ENCODE measurements at places on chromosomes 5 and 9. TPM values are rescaled to one million over a fixed set of nuclear protein-coding genes. Genes with fewer than 3 reads are reported as not detected.

Gene TOR1A
- 72.0 TPM for polyA plus RNA-seq

Gene NUDT12
- polyA plus RNA-seq, result 8.1 TPM

Gene MAMDC2
- polyA plus RNA-seq, result 10.4 TPM

GRCh38 chr9:136238342-136238732 lies 7.3 kb downstream of the QSOX2 start:
- no peak for DNase-seq

Gene CNTNAP3B
- 4.4 TPM for polyA plus RNA-seq
